ENCODE measurements at places on chromosomes 16 and 17. TPM values are rescaled to one million over a fixed set of nuclear protein-coding genes. Genes with fewer than 3 reads are reported as not detected.

DNA sequence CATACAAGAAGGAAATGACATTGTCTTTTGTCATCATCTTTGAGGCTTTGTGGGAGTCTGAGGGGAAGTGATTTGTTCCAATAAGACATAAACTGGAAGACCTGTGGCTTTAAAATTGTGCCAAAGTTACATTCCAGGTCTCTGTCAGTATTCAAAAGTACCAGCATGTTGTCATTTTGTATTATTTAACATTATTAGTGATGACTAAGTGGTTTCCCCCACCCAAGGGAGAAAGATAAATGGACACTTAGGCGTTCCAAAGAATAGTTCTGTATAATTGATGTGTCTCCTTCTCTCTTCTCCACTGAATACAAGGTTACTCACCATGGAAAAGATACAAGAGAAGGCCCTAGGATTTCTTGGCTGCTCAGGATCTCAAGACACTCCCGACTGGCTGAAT, 3.8 kb downstream of the CFAP97D1 start:
- no peak for DNase-seq

DNA sequence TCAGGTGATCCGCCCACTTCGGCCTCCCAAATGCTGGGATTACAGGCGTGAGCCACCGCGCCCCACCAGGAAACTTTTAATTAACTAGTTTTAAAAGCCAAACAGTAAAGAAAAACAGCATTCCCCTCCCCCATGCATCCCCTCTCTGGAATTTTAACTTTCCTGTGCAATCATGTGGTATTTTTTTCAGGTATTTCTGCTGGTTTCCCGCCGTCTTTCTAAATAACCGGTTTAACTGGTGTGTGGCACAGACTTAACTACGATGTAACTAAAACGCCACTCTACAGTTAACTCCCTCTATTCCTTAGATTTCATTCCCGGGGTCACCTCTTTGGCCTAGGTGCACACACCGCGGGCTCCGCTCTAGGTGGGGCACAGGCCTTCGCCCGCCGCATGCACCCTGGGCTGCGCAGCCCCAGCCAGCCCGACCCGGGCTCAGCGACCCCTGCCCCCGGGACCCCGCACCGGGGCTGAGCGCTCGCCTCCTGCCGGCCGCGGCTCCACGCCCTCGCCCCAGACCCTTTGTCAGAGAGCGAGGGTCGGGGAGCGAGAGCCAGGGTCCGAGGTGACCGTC, 15.1 kb upstream of the UTP6 start:
- DNase-seq, result no peak

- DNase-seq, result no peak
Observed at GRCh38 chr16:46782320-46782719, 34.2 kb upstream of the MYLK3 start.

DNA sequence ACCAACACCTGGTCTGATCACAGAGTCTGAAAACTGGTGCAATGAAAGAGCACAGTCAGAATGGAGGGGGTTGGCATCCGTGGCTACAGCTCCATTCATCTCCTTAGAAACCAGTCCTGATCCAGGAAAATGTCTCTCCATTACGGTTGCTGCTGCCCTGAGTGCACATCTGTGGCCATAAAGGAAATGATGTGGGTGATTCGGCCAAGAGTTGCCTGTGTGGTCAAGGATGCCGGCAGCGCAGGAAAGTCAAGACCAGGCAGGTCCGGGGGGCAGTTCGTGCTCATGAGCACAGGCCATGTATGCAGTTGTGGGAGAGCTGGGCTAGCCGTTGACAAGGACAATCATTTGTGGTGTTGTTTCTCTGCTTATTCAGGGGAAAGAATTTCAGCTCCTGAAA, 5.9 kb downstream of the XAF1 start:
- no peak for DNase-seq

DNA sequence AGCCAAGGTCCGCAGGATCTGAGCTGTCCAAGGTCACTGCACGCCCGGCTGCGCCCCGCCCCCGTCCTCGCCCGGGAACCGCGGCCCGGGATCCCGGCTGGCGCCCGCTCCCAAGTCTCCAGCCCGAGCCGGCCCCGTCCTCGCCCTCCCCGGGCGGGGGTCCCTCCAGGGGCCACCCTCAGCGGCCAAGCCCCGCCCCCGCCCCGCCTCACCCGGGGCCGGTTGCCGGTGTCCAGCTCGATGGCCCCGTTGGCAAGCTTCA, 216 bp downstream of the VPS9D1 start:
- DNase-seq, result no peak

Gene CHST4
- not detected for total RNA-seq

- no peak for DNase-seq
Observed at GRCh38 chr17:34579979-34580684, 750 bp downstream of the TMEM132E start.

- no peak for DNase-seq
Observed at GRCh38 chr17:29505836-29506235, 61.0 kb downstream of the ABHD15 start.

Gene GPRC5C
- not detected for total RNA-seq

DNA sequence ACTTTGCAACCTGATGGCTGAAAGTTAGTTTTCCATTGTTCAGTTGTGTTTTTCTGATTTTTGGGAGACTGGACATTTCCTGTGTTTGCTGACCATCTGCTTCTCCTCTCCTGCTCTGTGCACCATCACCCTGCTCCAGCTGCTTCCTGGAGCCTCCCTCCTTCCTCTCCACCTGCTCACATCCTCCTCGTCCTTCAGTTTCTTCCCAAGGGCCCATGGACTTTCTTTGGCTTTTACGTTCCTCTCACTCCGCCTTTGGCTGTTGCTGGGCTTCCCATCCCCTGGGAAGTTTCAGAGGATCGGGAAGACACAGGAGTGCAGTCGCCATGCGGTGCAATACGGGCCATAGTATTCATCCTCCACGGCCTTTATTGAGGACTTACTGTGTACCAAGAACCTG, 61.6 kb downstream of the TNFRSF13B start:
- no peak for DNase-seq

DNA sequence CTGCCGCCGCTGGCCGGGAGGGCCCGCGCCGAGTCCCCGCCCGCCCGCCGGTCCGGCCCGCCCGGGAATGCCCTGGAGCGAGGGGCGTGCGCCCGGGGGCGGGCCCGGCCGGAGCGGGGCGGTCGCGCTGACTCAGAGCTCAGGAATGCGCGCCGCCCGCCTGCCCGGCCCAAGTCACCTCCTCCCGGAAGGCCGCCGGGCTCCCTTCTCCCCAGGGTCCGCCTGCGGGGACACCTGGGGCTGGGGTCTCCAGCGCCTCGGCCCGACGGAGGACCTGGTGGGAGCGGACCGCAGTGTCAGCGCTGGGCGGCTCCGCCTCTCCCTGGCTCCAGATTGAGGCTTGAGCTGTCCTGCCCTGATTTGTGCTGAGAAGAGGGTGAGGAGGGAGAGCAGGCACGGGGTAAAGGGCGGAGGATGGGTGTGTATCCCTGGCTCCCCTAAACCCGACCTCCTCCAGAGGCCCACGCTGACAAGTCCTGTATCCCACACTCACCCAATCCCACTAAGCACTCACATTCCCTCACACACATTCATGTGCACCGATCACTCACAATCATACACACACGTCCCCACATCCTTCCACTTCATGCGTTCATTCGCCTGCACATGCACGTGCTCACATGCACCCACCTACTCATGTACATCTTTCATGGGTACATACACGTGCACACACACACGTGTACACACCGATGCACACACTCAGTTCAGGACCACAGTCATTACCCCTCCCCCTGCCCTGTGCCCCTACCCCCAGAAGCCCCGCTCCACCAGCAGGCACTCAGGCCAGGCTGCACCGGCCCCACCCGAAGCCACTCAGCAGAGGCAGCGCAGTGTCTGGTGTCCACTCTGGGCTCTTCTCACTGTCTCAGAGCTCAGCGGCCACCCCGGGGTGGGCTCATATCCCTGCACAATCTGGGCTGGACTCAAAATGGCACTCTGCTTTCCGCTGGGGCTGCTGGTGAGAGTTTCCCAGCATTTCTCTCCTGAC, at the start of gene RHBDF1:
TSS of gene RHBDF1 (minus strand) at position 71 of the 988 bp plus-strand sequence. CDS start 7,616 bp downstream, outside the sequence.
- no peak for DNase-seq

DNA sequence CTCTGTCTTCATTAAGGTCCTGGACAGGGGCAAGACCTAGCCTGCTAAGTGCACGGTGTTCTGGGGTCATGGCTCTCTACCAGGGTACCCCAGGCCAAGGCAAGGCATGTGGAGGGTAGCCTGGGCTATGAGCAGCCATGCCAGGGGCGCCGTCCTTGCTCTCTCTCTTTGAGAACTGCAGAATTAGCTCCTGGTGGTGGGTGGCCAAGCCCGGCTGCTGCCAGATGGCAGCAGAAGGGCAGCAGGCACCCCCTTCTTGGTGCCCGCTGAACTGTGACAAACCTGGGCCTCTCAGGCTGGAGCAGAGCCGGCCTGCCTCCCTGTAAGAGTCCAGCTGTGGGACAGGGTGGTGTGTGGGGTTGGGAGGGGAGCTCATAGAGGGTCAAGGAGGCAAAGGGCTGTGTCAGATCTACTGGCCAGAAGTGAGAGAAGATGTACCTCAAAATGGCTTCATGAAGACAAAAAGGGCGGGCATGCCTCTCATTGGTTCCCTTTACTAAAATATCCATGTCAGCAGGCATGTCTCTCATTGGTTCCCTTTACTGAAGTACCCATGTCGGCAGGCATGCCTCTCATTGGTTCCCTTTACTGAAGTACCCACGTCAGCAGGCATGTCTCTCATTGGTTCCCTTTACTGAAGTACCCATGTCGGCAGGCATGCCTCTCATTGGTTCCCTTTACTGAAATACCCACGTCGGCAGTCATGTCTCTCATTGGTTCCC, 81.7 kb upstream of the SDK2 start:
- DNase-seq, result no peak

GRCh38 chr16:89153848-89154271, 17.7 kb upstream of the CDH15 start:
- DNase-seq, result no peak

Gene PRR35
- not detected for total RNA-seq

GRCh38 chr17:49005140-49005539, 8.0 kb downstream of the IGF2BP1 start:
- no peak for DNase-seq

GRCh38 chr17:68443972-68444464, 13.3 kb downstream of the WIPI1 start:
- DNase-seq, result no peak

Gene CCL16
- 0.85 TPM for total RNA-seq

Gene ADCY9
- total RNA-seq, result 6.3 TPM

DNA sequence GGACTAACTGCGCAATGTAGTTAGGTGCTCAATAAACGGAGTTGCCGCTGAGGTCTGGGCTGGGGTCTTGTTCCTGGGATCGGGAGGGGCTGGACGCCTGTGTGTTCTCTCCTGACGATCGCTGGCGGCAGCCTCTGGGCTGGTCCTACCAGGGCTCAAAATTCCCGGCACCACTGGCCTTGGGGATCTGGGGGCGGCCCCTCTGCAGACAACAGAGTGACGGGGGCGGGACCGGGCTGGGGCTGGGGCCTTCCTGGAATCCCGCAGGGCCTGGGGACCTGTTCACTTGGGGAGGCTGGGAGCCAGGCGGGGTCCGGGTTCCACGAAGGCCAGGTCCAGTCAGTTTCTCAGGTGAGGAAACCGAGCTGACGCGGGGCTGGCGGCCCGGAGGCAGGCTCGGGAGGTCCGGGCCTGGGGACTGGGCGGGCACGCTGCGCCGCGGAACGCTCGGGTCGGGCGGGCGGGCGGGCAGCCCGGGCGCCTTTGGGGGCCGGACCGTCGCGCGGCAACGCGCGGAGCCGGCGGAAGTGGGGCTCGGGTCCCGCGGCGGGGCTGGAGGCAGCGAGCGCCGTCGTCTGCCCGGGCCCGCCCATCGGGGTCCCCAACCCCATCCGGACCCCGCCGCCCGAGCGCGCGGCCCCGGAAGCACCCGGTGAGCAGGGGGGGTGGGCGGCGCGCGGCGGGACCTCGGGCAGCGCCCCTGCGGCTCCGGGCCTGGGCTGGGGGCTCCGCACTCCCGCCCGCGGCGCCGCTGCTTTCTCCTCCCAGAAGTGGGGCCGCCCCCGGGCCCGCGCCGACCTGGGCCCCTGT, at the start of gene PIGQ:
TSS of gene PIGQ (plus strand) at position 524 of the 810 bp plus-strand sequence. CDS start 4,107 bp downstream, outside the sequence.
- no peak for DNase-seq

GRCh38 chr17:63189082-63189481, 223.0 kb downstream of the TANC2 start:
- DNase-seq, result no peak

Gene SMIM36
- total RNA-seq, result not detected

Gene CCL4
- total RNA-seq, result not detected

Gene C1QTNF1
- total RNA-seq, result 20.2 TPM

DNA sequence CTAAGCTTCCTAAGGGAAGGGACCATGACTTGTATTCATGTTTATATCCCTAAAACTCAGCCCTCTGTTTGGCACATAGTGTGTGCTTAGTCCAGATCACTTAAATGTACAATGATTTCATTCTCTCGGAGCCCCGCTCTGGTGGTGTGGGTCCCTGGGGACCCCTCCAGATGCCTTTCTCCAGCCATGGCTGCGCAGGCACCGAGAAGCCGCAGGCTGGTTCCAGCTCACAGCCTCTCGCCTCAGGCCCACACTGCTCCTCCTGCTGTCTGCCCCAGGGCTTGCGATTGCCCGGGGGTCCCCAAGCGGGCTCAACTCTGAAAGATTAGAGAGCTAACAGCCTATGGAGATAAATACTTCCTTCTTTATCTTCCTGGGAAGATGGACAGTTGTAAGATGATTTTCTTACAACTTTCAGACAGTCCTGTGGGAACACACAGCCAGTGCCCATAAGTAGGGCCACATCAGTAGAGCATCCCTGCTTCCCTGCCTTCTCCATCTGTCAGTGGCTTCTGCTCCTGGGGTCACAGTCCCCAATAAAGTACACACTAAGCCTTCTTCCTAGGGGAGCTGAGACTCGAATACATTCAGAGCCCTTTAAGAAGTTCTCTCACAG, 66.2 kb downstream of the CENPV start:
- DNase-seq, result no peak

Gene KRT36
- total RNA-seq, result not detected

DNA sequence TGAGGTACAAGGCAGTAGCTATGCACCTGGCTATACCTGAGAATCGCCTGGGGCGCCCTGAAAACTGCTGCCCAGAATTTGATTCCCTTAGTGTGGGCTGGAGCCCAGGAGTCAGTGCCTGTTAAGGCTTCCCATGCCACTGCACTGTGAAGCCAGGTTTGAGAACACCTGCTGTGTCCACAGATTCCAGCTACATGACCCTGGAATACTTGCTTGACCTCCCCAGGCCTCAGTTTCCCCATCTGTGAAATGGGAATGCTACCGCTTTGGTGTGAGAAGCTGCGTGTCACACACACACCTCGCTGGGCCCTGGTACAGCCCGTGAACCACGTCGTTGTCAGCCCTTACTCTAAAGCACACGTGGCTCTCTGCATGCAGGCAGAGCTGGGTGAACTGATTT, 271.0 kb downstream of the C16orf95 start:
- no peak for DNase-seq

Gene ACLY
- total RNA-seq, result 340 TPM

Gene FOXC2
- total RNA-seq, result 2.3 TPM

GRCh38 chr16:19911747-19912454, 27.3 kb upstream of the GPRC5B start:
- no peak for DNase-seq

- DNase-seq, result peak; percentile 43
Observed at GRCh38 chr17:47946929-47947397, 5.6 kb downstream of the PNPO start.

Gene CSHL1
- not detected for total RNA-seq

DNA sequence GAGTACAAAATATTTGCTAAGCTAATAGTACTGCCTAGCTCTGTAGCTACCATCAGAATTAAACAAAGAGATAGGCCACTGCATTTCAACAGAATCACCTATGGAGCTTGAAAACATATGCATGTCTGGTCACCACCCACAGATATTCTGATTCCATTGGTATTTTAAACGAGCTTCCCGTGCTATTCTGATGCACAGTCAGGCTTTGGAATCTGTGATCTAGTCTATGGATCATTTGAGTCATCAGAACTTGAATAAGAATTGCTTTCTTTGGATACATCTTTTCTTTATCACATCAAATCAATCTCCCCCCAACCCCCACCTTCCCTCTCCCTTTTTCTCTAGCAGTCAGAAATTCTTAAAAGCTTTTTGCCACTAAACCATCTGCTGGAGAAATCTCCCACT, 124.7 kb downstream of the NPIPB5 start:
- DNase-seq, result no peak
